ENCODE measurements at places on chromosomes 3 and 15.

GRCh38 chr15:56052395-56053045 is 59.1 kb upstream of the NEDD4 start:
- peak; percentile 34 for DNase-seq

DNA sequence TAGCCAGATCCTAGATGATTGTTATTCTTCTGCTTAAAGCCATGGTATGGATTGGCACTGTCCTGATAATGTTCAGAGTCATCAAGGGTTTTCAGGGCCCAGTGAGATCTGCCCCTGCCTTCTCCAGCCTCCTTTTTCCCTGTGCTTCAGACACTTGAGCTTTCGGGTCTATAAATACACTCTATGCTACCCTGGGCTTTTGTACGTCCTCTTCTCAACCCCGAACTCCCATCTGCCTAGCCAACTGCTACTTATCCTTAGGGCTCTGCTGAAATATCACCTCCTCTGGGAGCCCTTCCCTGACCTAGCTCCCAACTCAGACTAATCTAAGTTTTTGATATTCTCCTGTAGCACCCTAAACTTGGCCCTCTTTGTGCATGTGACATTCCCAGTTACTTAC is 115.3 kb downstream of the OPA1 start:
- DNase-seq: no peak

DNA sequence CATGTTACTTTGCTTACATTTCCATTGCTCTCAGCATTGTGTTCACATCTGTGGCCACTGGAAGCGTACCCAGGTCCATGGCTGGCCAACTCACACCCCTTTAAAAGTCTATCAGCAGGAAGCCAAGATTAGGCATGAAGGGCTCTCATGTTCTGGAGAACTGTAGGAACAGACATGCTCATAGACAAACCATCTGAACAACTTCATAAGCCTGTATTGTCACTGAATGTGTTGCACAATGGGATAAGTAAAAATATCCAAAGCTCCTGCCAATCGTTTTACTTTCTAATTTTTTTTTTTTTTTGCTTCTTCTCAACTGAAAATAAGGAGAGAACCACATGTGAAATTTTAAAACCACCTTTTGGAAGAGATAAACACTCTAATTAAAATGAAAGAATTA is 6.4 kb downstream of the RPLP1 start:
- DNase-seq: no peak

DNA sequence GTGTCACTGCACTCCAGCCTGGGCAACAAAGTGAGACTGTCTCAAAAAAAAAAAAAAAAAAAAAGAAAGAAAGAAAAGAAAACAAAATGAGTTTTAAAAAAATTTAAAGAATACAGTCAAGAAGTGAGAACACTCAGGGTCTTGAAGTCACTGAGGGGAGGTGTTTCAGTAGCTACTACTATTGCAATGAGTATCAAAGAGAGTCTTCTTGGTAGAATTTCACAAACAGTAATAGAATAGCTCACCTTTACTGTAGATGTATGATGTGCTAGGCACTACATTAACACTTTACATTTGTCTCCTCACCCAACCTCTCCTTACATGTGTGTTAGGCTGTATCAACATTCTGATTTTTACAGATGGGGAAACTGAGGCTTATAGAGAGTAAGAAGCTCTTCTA is 43.9 kb downstream of the EOMES start:
- DNase-seq: no peak

GRCh38 chr3:71258526-71258925 is 325.0 kb downstream of the FOXP1 start:
- DNase-seq: no peak

DNA sequence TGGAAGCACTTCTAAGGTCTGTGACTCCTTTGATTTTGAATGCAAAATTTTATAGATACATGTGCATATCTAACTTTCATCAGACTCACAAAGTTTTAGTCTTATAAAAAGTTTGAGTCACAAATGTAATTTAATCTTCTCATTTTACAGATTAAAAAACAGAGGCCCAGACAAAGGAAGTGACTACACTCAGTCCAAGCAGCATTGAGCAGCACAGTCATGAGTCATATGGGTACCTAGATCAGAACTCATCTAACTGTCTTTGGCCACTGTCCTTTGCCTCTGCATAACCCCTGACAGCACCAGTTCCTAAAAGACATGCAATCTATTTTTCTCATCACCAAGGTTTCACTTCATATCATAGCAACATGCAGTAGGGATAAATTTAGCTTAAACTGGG is 210.7 kb upstream of the KCNH8 start:
- no peak for DNase-seq

DNA sequence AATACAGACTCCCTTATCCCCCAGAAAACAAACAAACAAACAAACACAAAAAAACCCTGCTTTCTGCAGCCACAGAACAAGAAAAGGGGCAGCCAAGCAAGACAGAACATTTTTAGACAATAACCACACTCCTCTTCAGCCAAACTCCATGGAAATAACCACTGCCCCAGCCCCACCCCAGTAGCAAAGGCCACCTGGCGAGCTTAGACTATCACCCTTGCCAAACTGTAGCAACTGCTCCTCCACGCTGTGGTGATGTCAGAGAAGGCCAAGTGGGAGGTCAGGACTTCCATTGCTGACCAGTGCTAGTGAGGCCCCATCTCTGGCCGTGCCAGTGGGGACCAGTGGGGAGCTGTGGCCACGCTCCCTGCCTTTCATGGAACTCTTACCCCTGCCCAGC is 60.3 kb upstream of the CHRNA7 start:
- no peak for DNase-seq

DNA sequence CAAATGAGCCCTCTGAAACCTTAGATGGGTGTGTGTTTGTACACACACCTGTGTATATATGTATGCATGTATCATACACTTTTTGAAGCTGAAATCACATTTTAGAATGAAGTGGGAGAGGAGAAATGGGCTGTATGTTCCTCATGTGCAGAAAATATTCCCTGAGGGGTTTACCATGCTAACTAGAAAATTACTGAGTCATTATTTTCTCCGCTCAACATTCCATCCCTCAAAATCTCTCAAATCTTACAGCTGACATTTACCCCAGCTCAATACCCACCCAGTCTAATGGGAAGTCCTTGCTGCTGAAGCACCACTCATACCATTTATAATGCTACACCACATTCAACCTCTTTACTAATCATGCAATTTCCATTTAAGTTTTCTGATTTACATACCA is 138.6 kb downstream of the P2RY1 start:
- no peak for DNase-seq

- no peak for DNase-seq
Measured at GRCh38 chr15:36414670-36415069, 164.8 kb upstream of the CDIN1 start.

DNA sequence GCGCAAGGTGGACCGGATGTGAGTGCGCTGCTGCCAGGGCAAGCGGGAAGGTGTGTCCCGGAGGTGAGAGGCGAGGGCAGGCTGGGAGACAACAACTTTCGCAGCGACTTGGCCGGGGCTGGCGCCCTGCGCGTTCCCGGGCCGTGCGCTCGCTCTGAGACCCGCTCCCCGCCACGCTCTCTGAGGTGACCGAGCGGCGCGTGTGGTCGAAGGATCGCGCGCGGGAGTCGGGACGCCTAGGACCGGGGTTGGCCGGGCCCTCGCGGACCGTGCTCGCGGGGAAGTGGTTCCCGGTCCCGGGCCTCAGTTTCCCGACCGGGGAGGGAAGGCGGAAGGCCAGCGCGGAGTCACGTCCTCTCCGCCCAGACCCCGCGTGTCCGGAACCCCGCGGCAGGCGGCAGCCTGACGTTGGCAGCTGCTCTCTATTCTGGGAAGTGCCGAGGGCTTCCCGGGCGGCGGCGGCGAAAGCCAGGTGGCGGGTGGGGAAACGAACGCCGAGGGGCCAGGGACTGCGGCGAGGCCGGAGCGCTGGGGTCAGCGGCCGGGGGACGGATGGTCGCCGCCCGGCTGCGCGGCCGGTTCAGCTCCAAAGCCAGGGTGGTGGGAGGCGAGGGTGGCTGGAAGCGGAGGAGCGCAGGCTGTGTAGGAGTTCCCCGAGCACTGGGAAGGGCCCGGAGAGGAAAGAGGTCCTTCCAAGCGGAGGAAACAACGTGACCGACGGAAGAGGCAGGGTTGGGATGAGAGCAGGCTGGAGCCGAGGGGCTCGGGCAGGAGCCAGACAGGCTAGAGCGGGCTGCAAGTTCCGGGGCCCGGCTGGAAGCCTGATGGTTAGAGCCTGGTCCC is 1.0 kb upstream of the IGF2BP2 start:
- DNase-seq: peak; percentile 48

DNA sequence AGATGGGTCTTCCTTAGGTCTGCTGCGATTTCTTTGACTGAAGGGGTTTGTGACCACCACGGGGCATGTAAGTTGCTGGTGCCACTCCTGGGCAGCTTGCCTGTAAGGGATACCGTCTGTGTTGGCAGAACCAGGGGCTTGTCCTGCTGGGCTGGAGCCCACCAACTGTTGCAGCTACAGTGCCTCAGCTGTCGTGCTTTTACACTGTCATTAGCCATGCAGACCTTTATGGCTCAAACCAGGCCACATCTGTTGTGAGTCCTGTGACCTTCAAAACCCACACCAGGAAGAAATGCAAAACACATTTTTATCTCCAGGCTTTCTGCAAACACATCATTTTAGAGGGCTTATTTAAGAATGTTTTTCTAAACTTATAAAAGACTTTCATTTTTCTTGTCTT is 168.7 kb downstream of the PTPRG start:
- no peak for DNase-seq

DNA sequence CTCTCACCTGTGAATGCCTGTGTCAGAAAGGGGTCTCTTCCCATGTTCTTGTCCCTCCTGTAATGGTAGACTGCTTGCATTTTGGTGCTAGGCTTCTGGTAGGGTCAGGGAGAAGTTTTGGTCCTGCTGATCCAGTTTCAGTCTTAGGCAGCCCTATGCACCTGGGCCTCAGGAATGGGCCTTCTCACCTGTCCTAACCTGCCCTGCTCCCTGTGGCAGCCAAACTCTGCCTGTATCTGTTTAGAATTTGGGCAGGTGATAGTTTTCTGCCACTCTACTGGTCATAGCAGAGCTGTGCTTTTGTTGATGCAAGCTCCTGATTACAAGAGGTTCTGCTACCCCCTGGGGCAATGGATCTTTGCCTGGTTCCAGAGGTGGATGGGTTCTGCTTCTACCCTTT is 118.7 kb downstream of the PLCL2 start:
- DNase-seq: no peak

GRCh38 chr3:193630005-193630404 is 37.0 kb downstream of the OPA1 start:
- no peak for DNase-seq

GRCh38 chr3:193317682-193318300 is 60.8 kb downstream of the ATP13A5 start:
- DNase-seq: no peak

DNA sequence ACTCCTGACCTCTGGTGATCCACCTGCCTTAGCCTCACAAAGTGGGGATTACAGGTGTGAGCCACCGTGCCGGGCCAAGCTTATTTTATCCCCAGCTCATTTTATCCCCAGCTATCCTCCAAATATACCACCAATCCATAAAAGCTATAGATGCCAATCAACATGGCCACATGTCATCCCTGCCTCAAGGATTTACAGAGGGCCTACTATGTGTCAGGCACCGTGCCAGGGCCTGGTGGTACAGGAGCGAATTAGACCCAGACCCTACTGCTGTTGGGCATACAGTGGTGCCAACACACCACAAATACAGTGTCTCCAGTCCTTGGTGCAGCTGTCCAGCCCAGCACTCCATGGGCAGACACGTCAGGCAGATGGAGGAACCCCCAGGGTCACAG is 73.4 kb downstream of the SCN5A start:
- DNase-seq: no peak

- no peak for DNase-seq
Measured at GRCh38 chr3:50123394-50124051, 31.6 kb upstream of the SEMA3F start.

- DNase-seq: no peak
Measured at GRCh38 chr3:11134794-11135193, 19.5 kb upstream of the HRH1 start.

- DNase-seq: no peak
Measured at GRCh38 chr15:51692154-51692553, 10.9 kb downstream of the SCG3 start.

- peak; percentile 10 for DNase-seq
Measured at GRCh38 chr15:93033434-93034045, 55.5 kb downstream of the RGMA start.

DNA sequence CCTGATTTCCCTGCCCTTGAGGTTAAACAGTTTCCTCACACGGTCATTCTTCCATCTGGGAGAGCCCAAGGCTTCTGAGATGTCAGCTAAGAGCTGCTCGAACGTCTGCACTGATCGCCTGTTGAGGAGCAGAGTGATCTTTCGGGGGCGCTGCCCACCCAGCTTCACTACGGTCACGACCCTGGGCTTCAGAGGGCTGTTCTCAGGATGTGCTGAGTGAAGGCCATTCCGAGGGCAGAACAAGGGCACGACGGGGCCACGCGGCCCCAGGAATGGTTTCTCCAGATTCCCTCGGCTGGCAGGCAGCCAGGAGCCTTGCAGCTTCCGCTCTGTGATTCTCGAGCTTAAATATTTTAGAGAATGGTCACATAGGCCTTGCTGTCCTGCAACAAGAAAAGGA is 25.7 kb downstream of the DCLK3 start:
- DNase-seq: peak; percentile 14

All from hepatic stellate cell (primary cell).